ENCODE measurements at places on chromosomes 13 and 19.
A peak's percentile ranks its signal among the peaks of the same experiment; 100 is the strongest.

GRCh38 chr13:113973218-113974164 lies at the start of gene C13orf46:
Gene C13orf46, minus strand, starts transcription at chr13:113974076. Its CDS starts 79 bp downstream, at chr13:113973997.
- no peak for DNase-seq

DNA sequence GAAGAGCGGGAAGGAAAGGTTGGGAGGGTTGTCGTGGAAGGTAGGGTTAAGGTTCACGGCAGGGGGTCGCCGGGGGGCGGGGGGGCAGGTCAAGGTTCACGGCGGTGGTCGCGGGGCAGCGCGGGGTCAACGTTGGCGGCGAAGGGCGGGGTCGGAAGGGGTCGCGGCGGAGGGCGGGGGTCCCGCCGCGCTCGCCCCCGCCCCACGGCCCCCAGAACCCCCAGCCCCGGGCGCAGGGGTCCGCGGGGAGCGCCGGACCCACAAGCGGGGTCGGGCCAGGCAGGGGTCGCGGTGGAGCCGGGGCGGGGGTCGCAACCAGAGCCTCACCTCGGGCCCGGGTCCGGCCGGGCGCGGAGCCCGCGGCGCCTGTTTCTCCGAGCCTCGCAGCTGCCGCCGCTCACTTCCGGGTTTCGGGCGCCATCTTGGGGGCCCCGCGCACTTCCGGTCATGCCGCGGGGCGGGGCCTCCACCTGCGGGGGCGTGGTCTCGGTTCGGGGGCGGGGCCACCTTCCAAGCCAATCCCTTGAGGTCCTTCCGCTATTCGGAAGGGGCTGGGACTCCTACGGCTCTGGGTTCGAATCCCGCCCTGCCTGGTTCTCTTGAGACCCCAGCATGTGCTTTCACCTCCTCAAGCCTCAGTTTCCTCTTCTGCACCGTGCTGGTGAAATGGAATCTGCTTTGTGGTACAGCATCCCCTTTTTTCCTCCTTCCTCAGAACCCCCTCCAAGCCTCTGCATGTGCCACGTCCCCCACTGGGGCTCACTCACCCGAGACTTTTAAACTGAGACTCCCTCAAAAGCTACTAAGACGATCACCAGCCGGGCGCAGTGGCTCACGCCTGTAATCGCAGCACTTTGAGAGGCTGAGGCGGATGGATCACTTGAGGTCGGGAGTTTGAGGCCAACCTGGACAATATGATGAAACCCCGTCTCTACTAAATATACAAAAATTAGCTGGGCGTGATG lies at the start of gene SBNO2:
Gene SBNO2 (minus strand): TSS at position 424 of the 965 bp plus-strand sequence. CDS start 19,992 bp downstream, outside the sequence.
- peak; percentile 83 for DNase-seq

DNA sequence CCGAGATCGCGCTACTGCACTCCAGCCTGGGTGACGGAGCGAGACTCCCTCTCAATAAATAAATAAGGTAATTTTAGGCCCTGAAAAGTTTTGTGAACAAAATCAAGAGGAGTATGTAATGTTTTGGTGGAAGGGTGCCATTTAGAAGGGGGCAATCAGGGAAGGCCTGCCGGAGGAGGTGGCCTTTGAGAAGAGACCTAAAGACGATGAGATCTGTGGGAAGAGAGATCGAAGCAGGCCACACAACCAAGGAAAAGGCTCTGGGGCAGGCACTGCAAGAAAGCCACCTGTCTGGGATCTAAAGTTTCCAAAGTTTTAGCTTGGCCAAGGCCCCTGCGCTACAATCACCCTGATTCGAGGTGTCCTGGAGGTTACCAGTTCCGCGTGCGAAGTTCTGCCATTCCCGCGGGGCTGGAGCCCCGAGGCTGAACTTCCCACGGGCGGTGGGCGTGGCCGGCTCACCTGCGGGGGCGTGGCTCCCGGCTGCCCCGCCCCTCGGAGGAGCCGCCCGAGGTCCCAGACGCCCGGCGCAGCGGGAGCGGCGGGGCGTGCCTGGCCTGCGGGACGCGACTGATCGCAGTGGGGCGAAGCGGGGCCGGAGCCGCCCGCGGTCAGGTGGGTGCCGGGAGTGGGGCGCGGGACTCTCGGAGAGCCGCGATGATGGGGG lies at the start of gene KLC3:
Gene KLC3 (plus strand): TSS at position 519 of the 667 bp plus-strand sequence. CDS start 4,792 bp downstream, outside the sequence.
- no peak for DNase-seq

DNA sequence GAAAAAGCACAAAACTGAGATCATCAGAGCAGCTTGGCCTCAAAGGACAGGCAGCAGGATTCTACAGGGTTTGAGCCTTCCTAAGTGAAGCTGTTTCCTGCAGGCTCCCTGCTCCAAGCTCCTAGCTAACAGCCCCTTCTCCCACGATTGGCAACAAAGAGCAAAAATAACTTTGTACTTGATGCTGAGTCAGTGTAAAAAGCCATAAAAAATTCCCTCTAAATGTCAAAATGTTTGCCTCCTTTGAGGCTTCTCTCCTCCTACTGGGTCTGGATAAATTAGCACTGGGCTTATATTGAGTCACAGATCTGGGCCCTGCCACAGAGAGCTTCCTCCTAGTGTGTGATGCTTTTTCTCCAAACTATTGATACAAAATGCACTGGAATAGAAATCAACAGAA lies 153.3 kb downstream of the TNFRSF19 start:
- no peak for DNase-seq
